ENCODE measurements at places on chromosomes 11 and 22.

GRCh38 chr11:18299721-18300120, 22.2 kb downstream of the HPS5 start:
- DNase-seq, result no peak

GRCh38 chr11:76415073-76415472, 29.7 kb upstream of the EMSY start:
- no peak for DNase-seq

DNA sequence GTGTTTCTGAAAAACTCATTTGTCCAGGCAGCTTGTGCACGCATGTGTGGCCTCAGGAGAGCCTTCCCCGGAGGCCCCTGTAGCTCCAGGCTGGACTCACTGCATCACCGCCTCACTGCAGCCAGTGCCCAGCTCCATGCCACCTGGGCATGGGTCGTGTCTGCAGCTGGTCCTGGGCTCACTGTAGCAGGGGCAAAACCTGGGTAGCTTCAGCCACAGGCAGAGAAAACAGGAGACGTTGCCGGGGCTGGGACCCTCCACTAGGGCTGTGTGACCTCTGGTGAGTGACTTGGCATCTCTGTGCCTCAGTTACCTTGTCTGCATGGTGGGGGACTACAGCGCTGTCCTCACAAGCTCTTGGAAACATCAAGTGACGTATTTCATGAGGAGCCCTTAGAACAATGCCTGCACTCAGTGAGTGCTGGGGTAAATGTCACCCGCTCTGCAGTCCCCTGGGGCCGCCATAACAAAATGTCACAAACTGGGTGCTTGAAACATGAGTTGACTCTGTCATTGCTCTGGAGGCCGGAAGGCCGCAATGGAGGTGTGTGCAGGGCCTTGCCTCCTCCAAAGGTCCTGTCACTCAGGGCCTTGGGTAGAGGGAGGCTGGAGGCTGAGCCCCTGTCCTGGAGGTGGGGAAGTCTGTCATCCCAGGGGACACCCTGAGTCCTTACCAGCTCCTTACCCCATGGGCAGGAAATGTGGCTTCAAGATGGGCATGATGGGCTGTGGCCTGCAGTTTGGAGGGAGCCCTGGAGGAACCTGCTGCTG, 488.7 kb downstream of the TBC1D22A start:
- DNase-seq, result no peak

DNA sequence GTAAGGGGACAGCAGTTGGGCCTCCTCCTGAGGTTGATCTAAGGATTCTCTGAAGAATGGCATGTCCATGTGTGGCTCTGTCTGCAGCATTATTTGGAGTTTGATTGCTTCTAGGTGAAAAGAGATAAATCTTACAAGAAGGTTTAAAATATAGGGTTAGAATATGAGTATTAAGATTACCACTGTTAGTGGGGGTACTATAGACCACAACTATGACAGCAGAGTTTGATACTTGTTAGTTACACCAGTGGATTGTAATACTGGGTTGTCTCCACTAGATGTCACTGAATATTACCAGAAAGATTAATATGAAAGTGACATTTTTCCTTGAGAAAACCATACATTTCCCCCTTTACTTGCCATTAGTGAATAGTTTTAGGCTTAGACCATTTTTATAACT, 47.9 kb downstream of the ZNF280B start:
- no peak for DNase-seq

- peak; percentile 25 for DNase-seq
Observed at GRCh38 chr22:37019309-37020191, at the start of the genes MPST and TST. MPST (plus strand) TSS chr22:37019742; CDS start chr22:37019837, 95 bp downstream. TST (minus strand) TSS chr22:37019447; CDS start chr22:37018732, 715 bp downstream.

DNA sequence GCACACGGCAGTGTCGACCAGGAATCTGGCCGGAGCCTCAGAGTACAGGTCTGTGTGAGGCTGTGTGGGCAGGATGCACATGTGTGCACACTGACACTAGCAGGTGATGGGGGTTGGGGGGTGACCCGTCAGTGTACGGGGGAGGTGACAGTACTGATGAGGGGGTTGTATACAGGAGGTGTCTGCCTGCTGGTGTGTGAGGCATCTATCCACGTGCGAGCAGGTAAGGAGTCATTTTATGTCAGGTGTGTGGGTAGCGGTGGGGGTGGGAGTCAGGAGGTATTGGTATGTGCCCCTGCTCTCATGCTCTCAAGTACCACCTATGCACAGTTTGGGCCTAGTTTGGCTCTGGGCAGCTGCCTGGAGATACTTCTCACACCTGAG, 4.5 kb upstream of the PHRF1 start:
- no peak for DNase-seq

DNA sequence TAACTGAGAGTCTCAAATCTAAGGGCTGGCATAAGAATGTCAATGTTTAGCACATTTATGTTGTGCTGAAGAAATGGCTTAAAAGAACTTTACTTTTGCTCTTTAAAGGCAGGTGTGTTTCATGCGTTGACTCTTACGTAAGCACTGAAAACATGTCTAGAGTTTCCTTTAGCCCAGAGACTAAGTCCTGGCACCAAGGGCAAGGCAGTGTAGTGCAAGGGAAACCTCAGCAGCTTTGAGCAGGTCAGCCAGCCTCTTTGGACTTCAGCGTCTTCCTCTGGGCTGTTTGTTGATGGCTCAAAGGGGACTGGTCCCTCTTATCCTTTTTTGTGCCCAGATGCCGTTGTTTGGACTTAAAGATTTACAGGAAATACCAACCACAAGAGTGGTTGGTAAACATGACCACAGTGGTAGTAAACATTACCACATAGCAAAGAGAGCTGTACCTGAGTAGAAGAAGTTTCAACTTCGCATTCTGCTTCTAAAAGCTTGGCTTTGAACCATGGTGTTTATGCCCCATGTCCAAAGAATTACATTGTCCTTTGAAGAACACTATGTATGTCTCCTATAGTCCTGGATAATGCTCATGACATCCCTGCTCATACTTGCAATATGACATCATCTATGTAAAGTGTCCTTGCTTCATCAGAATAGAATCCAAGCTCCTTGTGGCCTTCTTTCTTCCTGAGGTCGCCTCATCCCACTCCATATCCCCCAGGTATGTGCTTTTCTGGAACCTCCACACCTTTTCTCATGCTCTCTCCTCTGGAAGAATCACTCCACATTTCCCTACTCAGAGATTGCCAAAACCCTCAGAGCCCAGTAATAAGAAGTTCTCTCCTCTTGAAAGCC, 23.5 kb downstream of the TENM4 start:
- DNase-seq, result no peak

- no peak for DNase-seq
Observed at GRCh38 chr11:33476945-33477606, 219.9 kb downstream of the HIPK3 start.

- no peak for DNase-seq
Observed at GRCh38 chr11:131979364-131979763, 608.9 kb downstream of the NTM start.

DNA sequence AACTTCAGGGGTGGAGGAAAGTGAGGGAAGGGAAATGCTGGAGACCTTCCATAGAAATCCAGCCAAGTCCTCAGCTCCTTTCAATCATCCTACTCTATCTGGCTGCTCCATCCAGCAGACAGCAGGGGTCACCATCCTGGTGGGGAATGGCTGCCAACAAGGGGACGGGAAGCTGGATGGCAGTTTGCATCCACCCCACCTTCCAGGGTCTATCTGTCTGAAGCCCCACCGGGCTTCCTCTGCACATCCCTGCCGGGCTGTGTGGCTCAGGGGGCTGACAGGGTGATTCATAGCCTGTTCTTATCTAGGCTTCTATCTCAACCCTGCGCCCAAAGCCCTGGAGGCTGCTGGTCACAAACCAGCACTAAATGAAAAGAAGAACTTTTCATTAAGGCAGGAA, 1.1 kb downstream of the SYTL2 start:
- DNase-seq, result no peak

- no peak for DNase-seq
Observed at GRCh38 chr11:31780480-31780971, 30.6 kb downstream of the PAX6 start.

- no peak for DNase-seq
Observed at GRCh38 chr11:44167046-44167445, 71.6 kb downstream of the EXT2 start.

DNA sequence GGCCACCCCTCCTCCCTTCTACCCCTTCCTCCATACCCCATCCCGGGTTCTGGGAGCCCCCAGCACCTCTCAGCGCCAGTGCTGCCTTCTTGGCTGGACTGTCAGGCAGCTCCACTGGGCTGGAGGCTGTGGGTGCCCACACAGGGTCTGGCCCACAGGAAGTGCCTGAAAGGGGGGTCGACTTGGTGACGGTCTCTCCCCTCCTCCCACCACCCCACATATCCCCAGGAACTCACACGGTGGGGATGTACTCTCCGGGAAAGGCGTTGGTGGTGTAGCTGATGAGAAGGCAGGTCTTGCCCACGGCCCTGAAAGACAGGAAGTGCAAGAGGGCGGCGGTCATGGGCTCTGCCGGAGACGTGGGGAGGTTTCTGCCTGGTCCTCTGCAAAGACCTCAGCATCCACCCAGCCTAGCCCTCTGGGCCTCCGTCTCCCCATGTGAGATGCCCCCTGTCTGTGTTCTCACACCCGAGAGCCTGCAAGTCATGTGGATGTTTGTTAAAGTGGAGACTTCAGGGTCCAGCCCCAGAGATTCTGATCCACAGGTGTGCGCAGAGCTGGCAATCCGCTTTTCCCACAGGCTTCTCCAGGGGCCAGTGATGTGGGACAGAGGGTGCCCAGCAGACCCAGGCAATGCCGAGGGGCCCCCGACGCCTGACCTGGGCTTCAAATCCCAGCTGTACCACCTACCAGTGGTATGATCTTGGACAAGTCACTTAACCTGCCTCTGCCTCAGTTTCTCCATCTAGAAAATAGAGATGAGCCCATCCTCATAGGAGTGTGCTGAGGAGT, 2.5 kb downstream of the RAC2 start:
- no peak for DNase-seq

DNA sequence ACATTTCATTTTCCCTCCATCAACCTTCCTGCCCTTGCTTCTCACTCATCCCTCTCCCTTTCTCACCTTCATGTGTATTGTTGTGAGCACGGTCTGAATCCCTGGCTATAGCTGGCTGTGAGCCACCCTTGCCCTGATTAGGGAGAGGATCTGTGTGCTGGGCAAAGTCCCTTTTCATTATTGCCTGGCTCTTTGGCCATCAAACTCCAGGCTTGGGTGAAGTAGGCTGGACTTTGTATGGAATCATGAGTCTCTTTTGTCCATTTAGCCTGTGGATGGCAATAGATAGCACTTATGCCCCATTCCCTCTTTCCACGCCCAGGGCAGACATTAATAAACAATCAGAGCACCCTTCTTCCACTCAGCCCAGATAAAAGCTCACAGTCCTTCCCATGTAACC, 6.7 kb downstream of the MYO18B start:
- no peak for DNase-seq

DNA sequence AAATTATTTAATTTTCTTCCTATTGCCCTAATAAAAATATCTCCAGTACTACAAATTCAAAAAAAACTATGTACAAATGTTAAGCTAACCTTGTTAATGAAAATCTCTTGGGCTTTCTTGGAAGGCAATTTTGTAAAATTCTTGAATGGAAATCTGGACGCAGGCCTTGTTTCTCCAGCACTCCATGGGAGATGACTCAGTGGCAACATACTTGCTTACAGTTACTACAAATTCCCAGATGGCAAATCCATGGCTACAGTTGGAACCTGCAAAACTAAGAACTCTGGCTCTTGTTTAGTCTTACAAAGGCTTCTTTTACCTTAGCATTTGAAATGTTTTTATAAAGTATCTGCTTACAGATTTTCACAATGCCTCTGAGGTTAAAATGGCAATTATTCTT, 725.2 kb downstream of the DLG2 start:
- no peak for DNase-seq

- no peak for DNase-seq
Observed at GRCh38 chr11:83881428-83881827, 595.3 kb upstream of the CCDC90B start.

GRCh38 chr22:50473088-50473487, 1.7 kb downstream of the SBF1 start:
- no peak for DNase-seq

- DNase-seq, result no peak
Observed at GRCh38 chr22:49013707-49014106, 814.0 kb downstream of the BRD1 start.

- DNase-seq, result peak; percentile 37
Observed at GRCh38 chr22:35539910-35540594, 579 bp upstream of the RASD2 start.

DNA sequence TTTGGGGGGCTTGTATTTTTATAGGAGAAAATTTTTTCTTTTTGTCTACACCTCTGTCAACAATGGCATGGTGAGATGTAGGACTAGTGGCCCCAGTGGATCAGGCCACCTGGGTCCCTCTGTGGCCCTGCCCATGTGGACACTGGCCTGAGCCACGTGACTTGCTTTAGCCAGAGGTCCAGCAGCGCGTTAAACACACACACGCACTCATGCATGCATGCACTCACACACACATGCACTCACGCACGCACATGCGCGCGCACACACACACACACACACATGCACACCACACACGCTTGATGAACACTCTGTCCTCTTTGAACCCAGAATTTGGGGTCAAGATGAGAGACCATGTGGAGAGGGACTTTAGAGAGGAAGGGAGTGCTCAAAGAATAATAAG, 59.4 kb upstream of the NUP50 start:
- no peak for DNase-seq

GRCh38 chr11:119681361-119681910, 47.6 kb downstream of the NECTIN1 start:
- no peak for DNase-seq

DNA sequence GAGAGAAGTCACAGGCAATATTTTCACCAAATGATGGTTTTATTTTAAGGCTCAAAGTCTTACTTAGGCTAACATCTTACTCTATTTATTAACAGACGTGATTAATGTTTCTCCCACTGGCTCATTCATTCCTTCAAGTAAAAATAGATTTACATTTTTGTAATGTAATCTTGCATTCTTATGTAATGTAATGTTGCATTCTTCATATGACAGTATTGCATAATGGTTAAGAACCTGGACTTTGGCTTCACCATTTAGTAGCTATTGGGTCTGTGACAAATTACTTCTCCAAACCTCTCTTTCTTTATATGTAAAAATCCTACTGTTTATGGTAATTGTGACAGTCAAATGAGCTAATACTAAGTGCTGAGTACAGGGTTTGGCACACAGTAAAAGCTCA, 3.3 kb upstream of the DIXDC1 start:
- no peak for DNase-seq

- DNase-seq, result no peak
Observed at GRCh38 chr11:41398175-41398574, 61.3 kb downstream of the LRRC4C start.

- peak; percentile 26 for DNase-seq
Observed at GRCh38 chr22:43343262-43343669, at the start of gene SCUBE1. SCUBE1 (minus strand) TSS chr22:43343372; CDS start chr22:43343261, 111 bp downstream.

All from activated T-helper 1 cell treated with Interleukin-2 at 50 U/mL for 16 hours (primary cell).